Stimulated activated memory B cell treated with anti-CD40 and anti-IgM and Interleukin-4, amounts not matched to agents 10 μg/mL and 1 μg/mL and 100 μg/mL, for 72 hours (primary cell): ENCODE measurements at places on chromosomes 6 and 20.

- no peaks in the 10 kb centered on the region for H3K36me3 ChIP-seq
- no peaks in the 10 kb centered on the region for H3K27me3 ChIP-seq
- H3K27ac ChIP-seq = peak overlapping the region; percentile 84
- no peak overlapping the region for H3K4me3 ChIP-seq
- ATAC-seq = no peak
- H3K4me1 ChIP-seq = peaks cover 88% of the 10 kb centered on the region
These were observed 26.7 kb downstream of the FOXO3 start for GRCh38 chr6:108587258-108588059.

GRCh38 chr20:50848846-50849673 is 54.2 kb downstream of the BCAS4 start:
- ATAC-seq = peak; percentile 56
- H3K27me3 ChIP-seq = no peaks in the 10 kb centered on the region
- peaks cover 49% of the 10 kb centered on the region for H3K36me3 ChIP-seq
- peaks cover 46% of the 10 kb centered on the region for H3K4me1 ChIP-seq
- peak overlapping the region; percentile 87 for H3K27ac ChIP-seq

DNA sequence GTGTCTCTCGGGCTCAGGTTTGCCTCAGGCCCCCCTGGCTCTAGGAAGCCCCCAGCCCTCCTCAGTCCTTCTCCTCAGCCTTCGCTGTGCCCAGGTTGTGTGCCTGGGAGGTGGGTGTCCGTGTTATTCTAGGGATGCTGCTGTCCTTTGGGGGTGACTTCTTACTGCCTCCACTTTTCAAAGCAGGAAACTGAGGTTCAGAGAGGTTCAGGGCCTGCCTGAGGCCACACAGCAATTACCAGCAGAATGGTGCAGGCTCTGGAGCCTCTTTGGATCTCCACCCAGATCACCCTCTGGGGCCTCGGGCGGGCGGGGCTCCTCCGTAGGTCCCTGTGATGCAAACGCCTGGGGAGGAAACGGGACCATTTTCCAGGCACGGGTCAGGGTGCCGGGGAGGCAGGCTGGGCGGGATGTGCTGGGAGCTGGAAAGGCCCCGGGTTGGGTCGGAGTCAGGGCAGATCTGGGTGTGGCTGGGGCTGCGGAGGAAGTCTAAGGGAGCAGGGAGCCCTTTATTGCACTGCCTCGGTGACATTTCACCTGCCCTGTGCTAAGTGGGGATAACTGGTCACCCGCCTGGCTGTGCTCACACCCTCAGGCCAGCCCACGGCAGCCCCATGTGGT is 23.2 kb downstream of the GATA5 start:
- no peaks in the 10 kb centered on the region for H3K36me3 ChIP-seq
- ATAC-seq = no peak
- H3K27me3 ChIP-seq = peaks cover 94% of the 10 kb centered on the region
- H3K4me1 ChIP-seq = no peaks in the 10 kb centered on the region
- no peak overlapping the region for H3K27ac ChIP-seq

DNA sequence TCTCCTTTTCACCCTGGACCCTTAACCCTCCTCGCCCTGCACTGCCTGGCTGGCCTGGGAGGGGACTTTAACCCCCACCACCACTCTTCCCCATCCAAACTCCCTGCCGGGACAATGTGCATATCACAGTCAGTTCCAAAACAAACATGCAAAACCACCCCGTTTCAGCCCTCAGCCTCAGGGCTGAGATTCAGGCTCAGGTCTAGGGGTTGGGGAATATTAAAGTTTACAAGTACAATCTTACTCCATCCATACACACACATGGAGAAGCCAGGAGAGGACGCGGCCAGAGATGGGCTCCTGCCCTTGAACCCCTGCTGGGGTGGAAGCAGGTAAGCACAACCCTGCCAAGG is 534 bp downstream of the KIAA1755 start:
- ATAC-seq = no peak
- H3K27me3 ChIP-seq = peaks cover 52% of the 10 kb centered on the region
- no peaks in the 10 kb centered on the region for H3K36me3 ChIP-seq
- H3K4me1 ChIP-seq = peaks cover 6% of the 10 kb centered on the region
- no peak overlapping the region for H3K27ac ChIP-seq

GRCh38 chr20:37644605-37645004 is 49.2 kb upstream of the CTNNBL1 start:
- no peak overlapping the region for H3K27ac ChIP-seq
- H3K4me3 ChIP-seq = no peak overlapping the region
- H3K27me3 ChIP-seq = peaks cover 63% of the 10 kb centered on the region
- H3K36me3 ChIP-seq = no peaks in the 10 kb centered on the region
- no peaks in the 10 kb centered on the region for H3K4me1 ChIP-seq

DNA sequence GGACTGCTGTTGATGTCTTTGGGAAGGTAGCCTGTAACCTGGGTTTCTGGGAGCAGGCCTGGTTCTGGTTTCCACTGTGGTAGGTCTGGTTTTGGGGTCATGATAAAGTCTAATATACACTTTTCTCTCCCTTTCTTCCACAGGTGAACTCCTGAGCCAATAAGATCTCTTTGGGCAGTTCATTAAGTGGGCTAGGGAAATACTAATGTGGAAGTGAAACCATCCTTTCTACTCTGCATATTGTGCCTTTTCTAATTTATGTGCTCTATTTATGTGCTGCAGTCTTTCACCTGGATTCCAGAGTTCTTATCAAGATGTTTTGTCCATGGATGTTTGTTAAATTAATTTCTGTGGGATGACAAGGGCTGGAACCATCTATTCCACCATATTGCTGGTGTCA is 165.7 kb upstream of the PTPRK start:
- H3K4me1 ChIP-seq = no peaks in the 10 kb centered on the region
- no peaks in the 10 kb centered on the region for H3K27me3 ChIP-seq
- no peak overlapping the region for H3K4me3 ChIP-seq
- H3K27ac ChIP-seq = no peak overlapping the region

GRCh38 chr6:135860361-135860760 is 8.9 kb downstream of the PDE7B start:
- H3K4me1 ChIP-seq = peaks cover 14% of the 10 kb centered on the region
- H3K4me3 ChIP-seq = no peak overlapping the region
- no peak overlapping the region for H3K27ac ChIP-seq
- peaks cover 5% of the 10 kb centered on the region for H3K36me3 ChIP-seq
- no peaks in the 10 kb centered on the region for H3K27me3 ChIP-seq
- no peak for ATAC-seq

- H3K4me1 ChIP-seq = peaks cover 5% of the 10 kb centered on the region
- ATAC-seq = peak; percentile 55
- no peak overlapping the region for H3K27ac ChIP-seq
- H3K27me3 ChIP-seq = peaks cover 43% of the 10 kb centered on the region
- H3K4me3 ChIP-seq = peak overlapping the region; percentile 34
- H3K36me3 ChIP-seq = no peaks in the 10 kb centered on the region
These were observed 722 bp downstream of the ISM1 start for GRCh38 chr20:13221673-13222318.

DNA sequence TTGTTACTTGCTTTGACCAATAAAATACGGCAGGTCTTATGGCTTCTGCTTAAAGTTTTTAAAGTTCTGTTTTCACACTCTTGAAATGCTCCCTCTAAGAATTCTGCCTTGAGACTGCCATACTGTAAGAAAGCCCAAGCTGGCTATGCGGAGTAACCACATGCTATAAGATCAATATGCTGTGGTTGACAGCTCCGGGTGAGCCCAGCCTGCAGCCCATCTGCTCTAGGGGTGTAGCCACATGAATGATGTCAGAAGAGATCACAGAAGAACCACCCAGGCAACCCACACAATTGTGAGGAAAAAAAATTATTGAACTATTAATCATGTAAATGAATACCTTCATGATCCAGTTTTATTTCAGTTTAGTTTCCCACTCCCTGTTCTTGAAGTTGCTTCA is 26.1 kb upstream of the SH3BGRL2 start:
- H3K27me3 ChIP-seq = peaks cover 8% of the 10 kb centered on the region
- ATAC-seq = no peak
- H3K4me3 ChIP-seq = no peak overlapping the region
- H3K36me3 ChIP-seq = no peaks in the 10 kb centered on the region
- no peaks in the 10 kb centered on the region for H3K4me1 ChIP-seq
- H3K27ac ChIP-seq = no peak overlapping the region

GRCh38 chr6:106746652-106747051 is 117.3 kb downstream of the QRSL1 start:
- no peak overlapping the region for H3K4me3 ChIP-seq
- H3K4me1 ChIP-seq = peaks cover 38% of the 10 kb centered on the region
- H3K27me3 ChIP-seq = no peaks in the 10 kb centered on the region
- no peak overlapping the region for H3K27ac ChIP-seq
- ATAC-seq = no peak

GRCh38 chr6:168315596-168315995 is 4.0 kb downstream of the DACT2 start:
- H3K36me3 ChIP-seq = no peaks in the 10 kb centered on the region
- H3K27me3 ChIP-seq = peaks cover 22% of the 10 kb centered on the region
- ATAC-seq = no peak
- H3K4me3 ChIP-seq = no peak overlapping the region

DNA sequence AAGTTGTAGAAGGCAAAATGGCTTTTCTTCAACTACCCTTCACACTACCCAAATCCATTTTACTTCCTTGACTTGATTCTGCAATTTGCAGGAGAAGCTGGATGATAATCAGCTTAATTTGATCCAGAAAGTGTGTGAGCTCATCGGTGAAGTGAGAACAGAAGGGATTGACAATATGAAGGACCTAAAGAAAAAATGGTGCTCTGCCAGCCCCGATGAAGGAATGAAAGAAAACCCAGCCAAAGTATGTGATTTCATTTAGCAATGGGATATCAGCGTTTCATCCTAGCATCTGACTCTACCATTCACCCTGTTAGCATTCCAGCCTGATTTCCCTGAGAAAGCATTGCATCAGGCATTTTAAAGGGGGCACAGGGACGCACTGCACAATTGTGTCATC is 41.5 kb downstream of the CD164 start:
- H3K27ac ChIP-seq = no peak overlapping the region
- no peaks in the 10 kb centered on the region for H3K36me3 ChIP-seq
- ATAC-seq = no peak
- no peaks in the 10 kb centered on the region for H3K27me3 ChIP-seq

GRCh38 chr6:139824864-139825263 is 450.4 kb upstream of the CITED2 start:
- peaks cover 15% of the 10 kb centered on the region for H3K27me3 ChIP-seq
- H3K27ac ChIP-seq = no peak overlapping the region
- ATAC-seq = no peak

DNA sequence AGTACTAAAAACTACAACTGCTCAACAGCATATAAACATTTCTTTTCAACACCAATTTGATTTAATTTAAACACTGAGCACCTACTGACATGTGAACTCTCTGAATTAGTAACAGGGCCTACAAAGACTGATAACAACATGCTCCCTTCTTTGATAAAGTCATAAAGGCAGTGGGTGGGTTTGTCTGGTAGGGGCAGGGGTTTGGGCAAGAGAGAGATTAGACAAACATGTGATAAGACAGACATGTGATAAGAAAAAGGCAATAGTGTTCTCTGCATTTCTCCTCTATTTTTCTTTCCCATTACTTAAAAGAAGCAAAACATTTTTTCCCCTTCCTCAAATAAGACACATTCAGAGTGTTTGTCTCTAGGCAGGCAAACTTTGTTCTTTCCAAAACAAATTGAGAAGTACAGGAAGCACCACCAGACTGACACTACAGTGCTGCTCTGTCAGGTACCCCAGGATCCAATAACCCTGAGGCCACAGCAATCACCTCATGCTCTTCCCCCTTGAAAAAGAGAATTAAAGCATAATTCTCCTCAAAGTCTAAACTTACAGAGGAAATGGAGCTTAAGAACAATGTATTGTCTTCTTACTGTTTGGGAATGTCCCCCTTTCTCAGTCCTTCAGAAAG is 11.9 kb downstream of the C6orf52 start:
- no peak overlapping the region for H3K4me3 ChIP-seq
- peaks cover 19% of the 10 kb centered on the region for H3K27me3 ChIP-seq
- no peak overlapping the region for H3K27ac ChIP-seq
- peaks cover 6% of the 10 kb centered on the region for H3K36me3 ChIP-seq

DNA sequence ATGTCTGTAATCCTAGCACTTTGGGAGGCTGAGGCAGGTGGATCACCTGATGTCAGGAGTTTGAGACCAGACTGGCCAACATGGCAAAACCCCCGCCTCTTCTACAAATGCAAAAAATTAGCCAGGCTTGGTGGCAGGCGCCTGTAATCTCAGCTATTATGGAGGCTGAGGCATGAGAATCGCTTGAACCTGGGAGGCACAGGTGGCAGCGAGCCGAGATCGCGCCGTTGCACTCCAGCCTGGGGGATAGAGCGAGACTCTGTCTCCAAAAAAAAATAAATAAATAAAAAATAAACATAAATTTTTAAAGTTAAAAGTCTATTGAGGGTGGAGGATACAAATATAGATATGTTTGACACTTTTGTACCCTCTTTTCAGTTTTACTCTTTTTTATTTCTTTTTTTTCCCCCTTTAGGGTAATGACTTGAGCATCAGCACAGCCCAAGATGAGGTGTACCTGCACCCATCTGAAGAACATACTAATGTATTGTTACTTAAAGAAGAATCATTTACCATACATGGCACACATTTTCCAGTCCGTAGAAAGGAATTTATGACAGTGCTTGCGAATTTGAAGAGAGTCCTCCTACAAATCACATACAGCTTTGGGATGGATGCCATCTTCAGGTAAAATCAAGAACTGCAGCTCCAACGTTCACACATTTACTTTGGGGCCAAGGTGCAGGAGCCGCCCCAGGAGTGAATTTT is 368.9 kb downstream of the LAMA2 start:
- no peak overlapping the region for H3K27ac ChIP-seq
- no peaks in the 10 kb centered on the region for H3K4me1 ChIP-seq
- no peak overlapping the region for H3K4me3 ChIP-seq
- H3K27me3 ChIP-seq = no peaks in the 10 kb centered on the region

- no peak overlapping the region for H3K27ac ChIP-seq
- H3K4me3 ChIP-seq = no peak overlapping the region
- ATAC-seq = no peak
- peaks cover 38% of the 10 kb centered on the region for H3K27me3 ChIP-seq
- peaks cover 13% of the 10 kb centered on the region for H3K4me1 ChIP-seq
- H3K36me3 ChIP-seq = no peaks in the 10 kb centered on the region
These were observed 31.1 kb upstream of the PLEKHG1 start for GRCh38 chr6:150568560-150568959.

GRCh38 chr6:99349171-99350141 is at the start of gene FAXC:
Gene FAXC (minus strand): TSS chr6:99349674. CDS start chr6:99349372, 302 bp downstream.
- H3K27ac ChIP-seq = no peak within 1 kb of the TSS
- peaks cover under 1% of the 10 kb centered on the region for H3K4me1 ChIP-seq
- peaks cover 53% of the 10 kb centered on the region for H3K27me3 ChIP-seq
- no peaks in the 10 kb centered on the region for H3K36me3 ChIP-seq
- H3K4me3 ChIP-seq = peak within 1 kb of the TSS; percentile 53

GRCh38 chr6:139080255-139080920 is 51.8 kb downstream of the ABRACL start:
- H3K36me3 ChIP-seq = no peaks in the 10 kb centered on the region
- no peak for ATAC-seq
- H3K27me3 ChIP-seq = no peaks in the 10 kb centered on the region
- no peaks in the 10 kb centered on the region for H3K4me1 ChIP-seq

GRCh38 chr20:63538204-63539091 is 1.3 kb upstream of the PTK6 start:
- H3K4me3 ChIP-seq = peak overlapping the region; percentile 70
- H3K4me1 ChIP-seq = peaks cover 59% of the 10 kb centered on the region
- H3K27ac ChIP-seq = peak overlapping the region; percentile 60

GRCh38 chr20:50126662-50127061 is 13.7 kb upstream of the UBE2V1 start:
- no peak overlapping the region for H3K4me3 ChIP-seq
- no peak for ATAC-seq
- peaks cover 95% of the 10 kb centered on the region for H3K36me3 ChIP-seq
- H3K4me1 ChIP-seq = peaks cover 7% of the 10 kb centered on the region
